ENCODE measurements at places on chromosomes 2 and 18.

- no peak for DNase-seq
Observed at GRCh38 chr2:5176764-5177163, 515.4 kb upstream of the SOX11 start.

DNA sequence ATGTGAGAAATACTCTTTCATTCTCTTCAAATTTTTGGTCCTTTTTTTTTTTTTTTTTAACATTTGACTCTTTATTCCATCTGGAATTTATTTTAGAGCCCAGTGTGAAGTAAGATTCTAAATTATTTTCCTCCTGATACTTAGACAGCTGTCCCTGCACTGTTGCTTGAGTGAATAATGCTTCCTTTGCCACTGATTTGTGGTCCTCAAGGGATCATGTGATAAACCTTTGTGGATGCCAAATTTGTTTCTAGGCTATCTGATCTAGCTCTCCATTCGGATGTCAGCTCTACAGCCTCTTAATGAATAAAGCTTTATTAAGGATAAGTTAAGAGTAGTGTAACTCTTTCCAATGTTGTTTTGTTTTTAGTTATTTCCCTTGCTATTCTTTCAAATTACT lies 142.3 kb downstream of the SMAD7 start:
- peak; percentile 7 for DNase-seq

DNA sequence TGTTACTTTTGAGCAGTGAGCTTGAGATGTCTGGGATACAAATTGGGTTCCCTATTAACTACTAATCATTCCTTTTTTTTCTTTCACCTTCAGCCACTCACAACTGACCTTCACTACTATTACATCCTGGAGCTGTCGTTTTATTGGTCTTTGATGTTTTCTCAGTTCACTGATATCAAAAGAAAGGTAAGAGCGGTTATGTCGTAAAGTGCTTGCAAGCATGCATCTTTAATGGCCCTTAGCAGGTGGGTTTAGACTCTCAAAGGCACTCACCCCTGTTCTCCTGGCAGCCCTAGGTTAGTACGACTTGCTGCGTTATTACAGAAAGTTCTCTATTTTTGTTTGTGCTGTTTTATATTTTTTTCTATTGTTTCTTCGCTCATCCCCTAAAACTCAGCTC lies 107.6 kb upstream of the NOSTRIN start:
- no peak for DNase-seq

DNA sequence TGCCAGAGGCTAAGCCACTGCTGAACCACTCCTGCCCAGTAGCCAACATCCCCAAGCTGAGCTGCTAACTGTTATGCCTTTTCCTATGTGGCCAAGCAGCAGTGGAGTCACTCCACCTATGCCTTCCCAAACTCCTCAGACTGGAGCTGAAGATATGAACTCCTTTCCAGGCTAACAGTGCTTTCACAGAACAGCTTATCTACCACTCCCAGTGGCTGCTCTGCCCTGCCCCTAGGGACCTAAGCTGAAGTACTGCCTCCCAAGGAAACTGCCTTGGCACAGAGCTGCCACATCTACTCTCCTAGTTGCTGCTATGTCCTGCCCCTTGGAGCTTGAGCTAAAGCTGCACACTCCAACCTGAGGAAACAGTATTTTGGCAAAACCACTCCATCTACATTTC lies 275.9 kb downstream of the RBM43 start:
- no peak for DNase-seq

GRCh38 chr2:239671471-239671870 lies 270.7 kb upstream of the HDAC4 start:
- DNase-seq: no peak

DNA sequence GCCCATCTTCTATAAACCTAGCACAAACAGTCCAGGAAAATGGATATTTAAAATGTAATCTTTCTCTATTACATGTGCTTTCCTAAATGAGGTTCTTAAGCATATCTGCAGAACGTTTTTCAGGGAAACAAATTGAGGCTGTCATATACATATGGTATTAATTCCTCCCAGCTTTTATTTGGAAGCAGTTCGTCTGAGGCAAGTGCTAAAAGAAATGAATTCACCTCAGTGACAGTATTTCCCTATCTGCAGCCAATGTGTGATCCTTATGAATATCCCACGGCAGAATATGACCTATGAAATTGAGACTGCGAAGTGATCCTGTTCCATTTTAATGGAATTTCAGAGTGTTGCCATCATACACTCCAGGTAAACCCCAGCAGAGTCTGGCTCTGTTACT lies 7.1 kb downstream of the MYOM1 start:
- DNase-seq: no peak

GRCh38 chr2:24238158-24238557 lies 63.3 kb downstream of the FAM228A start:
- DNase-seq: peak; percentile 58

GRCh38 chr2:80499095-80499494 lies 194.5 kb upstream of the LRRTM1 start:
- peak; percentile 83 for DNase-seq

GRCh38 chr2:83017366-83018090 lies 1441.6 kb downstream of the SUCLG1 start:
- no peak for DNase-seq

DNA sequence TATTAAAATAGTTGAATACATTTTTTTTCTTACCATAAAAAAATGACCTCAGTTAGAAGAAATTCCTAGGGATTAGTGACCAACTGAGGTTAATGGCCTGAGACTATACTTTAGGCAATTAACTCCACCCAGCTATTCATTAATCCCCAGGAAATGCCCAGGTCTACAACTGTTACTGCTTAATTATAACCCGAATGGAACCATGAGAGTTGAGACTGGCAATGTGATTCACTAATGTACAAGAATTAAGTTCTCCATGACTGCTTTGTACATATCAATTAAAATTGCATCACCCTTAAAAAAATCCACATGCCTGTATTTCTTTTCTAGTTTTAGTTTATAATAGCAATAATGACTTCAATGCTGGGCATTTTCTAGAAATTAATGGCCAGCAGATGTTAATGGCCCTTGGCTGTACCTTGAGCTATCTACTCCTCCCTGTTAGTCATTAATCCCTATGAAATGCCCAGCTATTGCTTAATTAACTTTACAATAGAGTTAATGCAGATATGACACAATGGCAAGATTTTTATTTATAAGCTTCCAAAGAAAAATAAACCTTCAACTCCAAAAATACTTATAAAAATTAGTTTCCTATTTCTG lies 44.1 kb downstream of the ERBB4 start:
- DNase-seq: peak; percentile 55

GRCh38 chr18:61596296-61596695 lies 263.1 kb downstream of the CDH20 start:
- DNase-seq: no peak

DNA sequence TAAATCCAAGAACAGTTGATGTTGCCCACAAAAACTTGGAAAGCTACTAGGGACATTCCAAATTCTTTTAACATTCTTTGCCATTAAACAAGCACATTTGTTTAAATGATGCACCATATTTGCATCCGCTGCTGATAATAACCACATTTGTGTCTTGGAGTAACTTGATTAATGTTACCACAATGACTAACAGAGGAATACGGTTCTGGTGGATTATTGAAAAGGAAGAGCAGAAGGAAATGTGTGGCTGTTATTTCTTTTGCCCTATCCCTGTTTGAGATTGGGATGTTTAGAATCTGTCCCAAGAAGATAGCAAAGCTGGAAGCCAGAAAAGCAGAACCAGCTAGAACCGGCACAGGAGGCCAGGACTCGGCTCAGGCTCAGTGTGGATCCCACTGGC lies 39.2 kb upstream of the RASGRP3 start:
- DNase-seq: no peak

DNA sequence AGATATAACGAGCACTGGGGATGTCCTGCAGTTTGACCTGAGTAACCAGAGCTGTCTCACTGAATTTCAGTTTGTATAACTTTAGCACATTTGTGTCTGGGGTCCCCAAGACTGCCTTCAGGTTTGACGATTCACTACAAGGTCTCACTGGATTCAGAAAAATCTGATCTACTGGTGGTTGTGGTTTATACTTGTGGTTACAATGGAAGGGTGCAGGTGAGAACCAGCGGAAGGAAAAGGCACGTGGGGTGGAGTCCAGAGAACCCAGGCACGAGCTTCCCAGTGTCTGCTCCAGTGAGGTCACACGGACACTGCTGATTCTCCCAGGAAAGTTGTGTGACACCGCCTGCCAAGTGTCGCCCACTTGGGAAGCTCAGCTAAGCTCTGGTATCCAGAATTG lies 126.0 kb downstream of the ZNF236 start:
- DNase-seq: no peak

DNA sequence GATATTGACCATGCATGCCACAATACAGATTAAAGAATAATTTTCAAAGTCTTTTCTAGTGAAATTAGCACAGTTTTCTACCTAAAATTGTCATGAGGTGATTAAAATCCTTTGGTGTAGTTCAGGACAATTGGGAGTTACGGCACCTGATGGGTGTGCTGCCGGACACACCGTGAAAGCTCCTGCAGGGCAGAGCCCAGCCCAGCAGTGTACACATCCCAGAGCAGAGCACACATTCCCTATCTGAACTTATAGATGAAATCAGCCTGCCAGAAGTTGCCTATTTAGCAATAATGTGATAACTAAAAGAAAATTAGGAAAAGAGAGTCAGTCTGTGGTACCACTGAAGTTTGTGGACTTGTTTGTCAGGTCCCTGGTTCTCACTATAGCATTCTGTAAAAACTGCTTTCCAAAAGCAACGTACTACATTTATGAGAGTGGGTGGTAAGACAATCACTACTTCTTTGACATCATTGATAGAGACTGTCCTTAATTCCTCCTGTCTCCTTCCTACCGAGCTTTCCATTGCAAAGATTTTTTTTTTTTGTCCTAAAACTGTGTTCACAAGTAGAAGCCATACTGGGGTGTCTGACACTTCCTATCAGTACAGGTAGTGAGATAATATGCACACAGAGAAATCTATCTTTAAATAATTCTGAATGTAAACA lies 3.4 kb downstream of the CYTIP start:
- DNase-seq: no peak

- DNase-seq: no peak
Observed at GRCh38 chr2:216985658-216986141, 125.8 kb upstream of the TNP1 start.

DNA sequence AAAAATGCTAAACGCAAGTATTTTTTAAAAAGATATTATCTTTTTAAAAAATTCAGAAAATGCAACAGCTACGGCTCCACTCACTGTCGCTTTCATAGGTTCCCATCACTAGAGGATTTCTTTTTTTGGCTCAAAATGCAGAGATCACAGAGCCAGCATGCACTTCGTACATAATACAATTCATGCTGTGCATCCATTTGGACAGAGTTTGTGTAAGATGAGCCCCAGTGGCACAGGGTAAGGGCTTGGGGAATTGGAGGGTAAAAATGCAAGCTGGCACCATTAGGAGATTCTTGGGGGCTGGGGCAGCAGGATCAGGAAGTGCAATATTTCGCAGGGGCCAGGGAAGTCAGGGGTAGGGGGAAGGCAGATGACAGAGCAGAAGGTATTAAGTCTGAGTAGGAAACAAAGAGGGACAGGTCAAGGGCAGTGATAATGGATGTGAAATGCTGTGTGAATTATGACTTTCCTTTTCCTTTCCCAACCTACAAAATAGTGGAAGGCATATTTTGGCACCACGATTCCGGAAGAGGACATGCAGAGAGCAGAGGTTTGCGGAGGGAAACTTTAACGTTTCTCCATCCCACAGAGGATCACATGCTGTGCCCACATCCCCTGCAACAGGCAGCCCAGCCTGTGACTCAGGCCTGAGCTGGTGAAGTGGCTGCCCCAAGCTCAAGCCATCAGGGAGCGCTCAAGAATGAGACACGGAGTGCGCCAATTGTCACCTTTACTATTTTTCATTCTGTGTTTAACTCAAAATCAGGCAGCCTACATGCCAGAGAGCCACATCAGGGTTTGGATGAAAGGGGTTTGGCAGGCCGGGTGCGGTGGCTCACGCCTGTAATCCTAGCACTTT lies 4.7 kb downstream of the CAPG start:
- DNase-seq: no peak

DNA sequence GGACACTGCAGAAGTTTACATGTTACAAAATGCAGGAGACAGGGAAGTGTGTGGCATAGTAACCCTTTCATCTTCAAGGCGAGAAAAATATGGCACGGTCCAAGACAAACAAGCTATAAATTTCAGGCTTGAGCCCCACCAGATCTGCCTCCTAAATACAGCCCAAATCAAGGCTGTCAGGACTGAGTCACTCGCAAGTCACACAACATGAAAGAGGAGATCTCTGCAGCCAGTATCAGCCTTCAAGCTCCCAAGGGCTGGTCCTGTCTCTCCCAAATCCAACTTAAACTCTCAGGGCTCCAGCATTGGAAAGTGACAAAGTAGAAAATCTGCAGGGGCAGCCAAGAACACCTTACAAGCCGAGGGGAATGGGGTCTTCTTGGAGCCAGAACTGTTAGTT lies 106.3 kb upstream of the GATA6 start:
- no peak for DNase-seq

GRCh38 chr2:168192839-168193616 lies 54.4 kb downstream of the STK39 start:
- no peak for DNase-seq
